Right renal cortex interstitium (tissue), 3 donors: ENCODE measurements at places on chromosomes 7 and 10.

DNA sequence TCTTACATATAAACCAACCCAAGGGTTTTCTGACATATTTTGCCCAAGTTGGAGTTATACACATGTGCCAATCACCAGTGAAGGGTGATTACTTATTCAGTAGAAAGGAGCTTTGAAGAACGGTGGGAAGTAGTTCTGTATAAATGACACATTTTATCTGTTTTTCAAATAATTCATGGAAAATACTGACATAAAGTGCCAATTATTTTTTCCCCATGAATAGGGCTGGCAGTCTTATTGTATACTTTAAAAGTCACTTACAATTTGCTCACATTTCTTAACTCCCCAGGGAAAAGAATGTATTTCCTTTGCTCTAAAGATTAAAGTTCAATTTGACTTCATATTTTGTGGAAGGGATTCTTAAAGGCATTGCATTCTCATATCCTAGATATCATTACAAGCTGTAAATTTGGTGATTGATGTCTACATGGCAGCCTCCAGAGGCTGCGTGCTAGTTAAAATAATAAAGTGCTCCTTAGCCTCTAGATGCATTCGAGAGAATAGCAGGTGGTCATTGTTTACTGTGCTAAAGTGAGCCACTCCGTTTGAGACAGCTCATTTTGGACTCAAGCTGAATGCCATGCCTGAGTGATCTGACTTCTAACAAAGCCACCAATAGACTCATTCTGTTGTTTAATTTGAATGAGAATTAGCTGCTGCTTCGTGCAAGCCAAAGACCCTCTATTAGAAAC, 148.8 kb upstream of the NRP1 start:
- no peak for DNase-seq

- no peak for DNase-seq
Measured at GRCh38 chr7:84801396-84801795, 385.5 kb downstream of the SEMA3D start.

DNA sequence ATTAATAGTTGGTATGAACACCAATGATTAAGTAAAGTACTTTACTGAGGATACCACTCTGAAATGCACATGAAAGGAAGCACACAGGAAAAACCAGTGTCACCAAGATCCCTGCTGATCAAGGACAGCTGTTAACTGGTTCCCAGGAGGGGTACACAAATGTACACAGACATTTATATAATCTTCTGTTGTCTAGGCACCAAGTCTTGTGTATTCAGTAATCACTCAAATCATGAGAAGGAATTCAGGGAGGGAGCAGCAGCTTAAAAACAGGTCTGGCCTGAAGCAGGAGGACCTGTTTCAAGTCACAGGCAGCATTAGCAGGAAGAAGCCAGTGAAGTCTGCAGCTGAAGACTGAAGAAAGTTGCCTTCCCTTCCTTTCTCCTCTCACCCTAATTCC, 18.7 kb downstream of the MPP7 start:
- no peak for DNase-seq

- no peak for DNase-seq
Measured at GRCh38 chr10:84548869-84549268, 220.5 kb downstream of the CCSER2 start.

GRCh38 chr10:114624951-114625780, 32.9 kb downstream of the ABLIM1 start:
- no peak for DNase-seq

DNA sequence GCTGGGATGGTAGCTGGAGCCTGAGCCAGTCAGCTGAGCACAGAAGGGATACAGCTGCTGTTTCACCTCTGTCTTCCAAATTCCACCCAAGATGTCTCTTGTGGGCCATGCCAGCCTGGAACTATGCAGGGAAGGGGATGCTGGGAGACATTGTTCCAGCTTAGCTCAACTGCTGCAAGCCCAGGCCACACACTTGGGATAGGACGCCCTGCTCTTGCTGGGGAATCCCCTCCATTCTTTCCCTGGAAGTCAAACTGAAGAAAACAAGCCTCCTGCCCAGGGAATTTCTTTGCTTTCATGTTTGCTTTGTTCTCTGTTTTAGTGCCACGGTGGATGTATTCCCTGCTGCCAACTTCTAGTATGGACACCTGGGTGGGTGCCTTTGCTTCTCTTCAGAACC, 55.2 kb upstream of the CDK13 start:
- no peak for DNase-seq

DNA sequence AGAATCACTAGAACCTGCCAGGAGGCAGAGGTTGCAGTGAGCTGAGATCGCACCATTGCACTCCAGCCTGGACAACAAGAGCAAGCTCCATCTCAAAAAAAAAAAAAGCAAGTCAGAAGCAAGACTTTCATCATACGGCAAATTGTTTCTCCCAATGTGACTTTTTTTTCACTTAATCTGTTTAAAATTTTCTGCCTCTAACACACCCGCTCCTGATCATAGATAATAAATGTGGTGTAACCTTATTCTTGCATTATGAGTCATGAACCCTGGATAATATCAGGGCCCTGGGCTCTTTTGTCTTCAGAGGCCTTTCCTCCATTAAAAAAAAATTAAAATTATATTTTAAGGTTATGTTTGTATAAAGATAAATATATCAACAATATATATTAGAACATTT, 111.4 kb upstream of the JCAD start:
- no peak for DNase-seq

DNA sequence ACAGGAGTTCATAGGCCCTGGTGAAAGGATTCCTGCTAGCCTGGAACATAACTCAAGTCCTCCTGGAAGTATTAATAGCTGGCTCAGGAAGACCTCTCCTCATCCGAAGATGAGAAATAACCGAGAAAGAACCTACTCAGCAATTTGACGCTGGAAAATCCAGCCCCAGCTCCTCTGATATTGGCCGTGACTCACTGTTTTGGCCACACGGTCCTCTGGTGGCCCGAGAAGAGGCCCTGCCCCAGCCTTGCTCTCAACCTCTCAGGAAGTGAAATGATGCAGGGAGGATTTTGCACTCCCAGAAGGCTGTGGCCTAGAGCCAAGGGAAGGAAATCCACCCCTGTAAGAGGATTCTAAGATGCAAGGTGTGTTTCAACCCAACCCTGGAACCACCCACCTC, 121.6 kb downstream of the MTPAP start:
- no peak for DNase-seq

GRCh38 chr10:66180581-66181318, 745.1 kb upstream of the LRRTM3 start:
- DNase-seq = peak; percentile 38

GRCh38 chr10:63633677-63634487, 112.7 kb downstream of the REEP3 start:
- no peak for DNase-seq

DNA sequence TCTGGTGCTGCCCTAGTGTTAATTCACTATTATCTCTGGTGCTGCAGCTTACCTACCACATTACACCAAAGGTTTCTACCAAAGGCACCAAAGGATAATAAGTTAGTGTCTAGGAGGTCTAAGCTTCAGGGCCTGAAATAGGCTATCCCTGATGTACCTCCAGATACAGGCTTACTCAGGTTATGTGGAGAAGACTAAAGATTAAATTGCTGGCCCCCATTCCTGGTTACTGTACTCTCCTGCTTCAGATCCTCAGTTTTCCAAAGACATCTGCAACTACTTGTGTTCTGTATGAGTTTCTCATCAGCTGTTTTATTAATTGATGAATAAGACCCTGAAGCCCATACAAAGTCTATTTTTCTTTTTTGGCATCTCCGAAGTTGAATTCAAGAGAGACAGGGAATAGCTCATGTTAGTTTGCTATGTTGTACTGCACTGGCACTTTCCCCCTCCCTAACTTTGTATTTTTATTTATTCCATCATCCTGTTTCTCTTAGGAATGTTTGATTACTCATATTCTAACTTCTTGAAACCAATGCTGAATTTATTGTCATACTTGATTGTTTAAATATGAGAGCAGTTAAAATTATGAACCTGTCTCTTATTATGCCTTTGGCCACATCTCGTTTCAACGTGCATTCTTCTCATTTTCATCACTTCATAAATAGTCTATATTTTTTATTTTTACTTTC, 85.9 kb downstream of the PON1 start:
- DNase-seq = no peak

GRCh38 chr7:40644454-40645188, 509.8 kb downstream of the SUGCT start:
- DNase-seq = no peak

DNA sequence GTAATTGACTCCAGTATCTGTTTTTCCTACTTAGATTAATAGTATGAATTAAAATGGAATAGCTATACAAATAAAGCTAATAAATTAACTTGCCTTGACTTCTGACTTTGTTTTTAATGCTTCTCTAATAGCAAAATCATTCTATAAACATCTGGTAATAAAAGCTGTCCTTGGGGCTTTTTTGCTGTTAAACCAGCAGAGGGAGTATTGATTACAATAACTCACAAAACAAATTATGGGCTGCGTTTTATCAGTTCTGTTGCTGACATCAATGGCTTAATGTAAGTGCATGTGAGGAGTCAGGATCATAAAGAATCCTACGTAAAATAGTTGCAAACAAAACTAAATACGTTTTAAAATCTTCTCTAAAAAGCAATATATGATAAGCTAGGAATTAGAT, 667.8 kb downstream of the PCDH15 start:
- DNase-seq = no peak

DNA sequence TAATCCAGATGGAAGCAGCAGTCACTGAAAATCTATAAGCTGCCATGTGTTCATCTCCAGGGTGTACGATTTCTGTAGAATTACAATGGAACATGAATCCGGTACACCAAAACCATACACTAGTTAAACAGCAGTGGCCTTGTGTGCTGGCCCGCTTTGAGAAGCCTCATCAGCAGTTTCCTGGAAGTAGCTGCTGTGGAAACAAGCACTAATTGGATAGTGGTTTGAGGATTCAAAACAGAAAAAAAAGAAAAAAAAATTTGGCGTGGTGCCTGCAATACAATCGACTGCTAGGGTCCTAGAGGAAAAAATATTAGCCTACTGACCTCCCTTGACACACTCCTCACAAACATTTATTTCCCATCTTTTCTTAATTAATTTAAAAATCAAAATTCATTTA, 545.9 kb downstream of the SORCS1 start:
- DNase-seq = no peak

DNA sequence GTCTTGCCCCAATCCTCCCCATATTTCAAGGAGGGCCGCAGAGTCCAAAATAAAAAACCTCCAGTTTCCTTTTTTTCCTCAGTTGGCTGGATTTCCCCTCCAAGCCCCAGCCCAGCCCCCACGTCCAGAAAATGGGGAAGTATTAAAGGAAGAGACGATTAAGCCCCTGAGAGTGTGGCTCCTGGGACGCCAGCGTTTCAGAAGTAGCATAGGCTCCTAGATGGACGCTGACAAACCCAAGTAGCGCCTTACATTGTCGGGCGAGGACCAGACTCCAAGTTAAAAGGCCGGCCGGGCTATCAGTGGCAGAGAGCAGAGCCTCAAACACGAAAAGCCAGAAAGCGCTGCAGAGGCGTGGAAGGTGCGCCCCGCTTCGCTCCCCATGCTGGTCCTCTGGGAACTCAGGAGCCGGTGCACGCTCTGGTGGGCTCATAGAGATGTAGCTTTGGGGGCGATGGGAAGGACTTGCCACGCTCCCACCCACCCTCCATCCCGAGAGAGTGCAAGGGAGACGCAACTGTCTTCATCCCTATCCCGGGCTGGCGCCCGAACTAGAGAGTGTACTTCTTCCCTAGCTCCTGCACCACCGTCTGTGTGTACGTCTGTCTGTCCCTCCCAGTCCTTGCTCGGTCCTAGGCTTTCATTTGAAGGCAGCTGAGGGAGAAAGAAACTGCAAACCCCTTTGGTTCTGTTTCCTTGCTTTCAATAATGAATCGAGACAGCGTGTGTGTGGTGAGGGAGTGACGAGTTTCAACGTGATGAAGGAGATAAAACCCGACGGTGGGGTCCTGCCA, 6.3 kb upstream of the EMX2 start:
- no peak for DNase-seq

GRCh38 chr10:52071814-52072213, 242.3 kb upstream of the DKK1 start:
- no peak for DNase-seq

- no peak for DNase-seq
Measured at GRCh38 chr10:20630092-20630643, 266.9 kb downstream of the NEBL start.

DNA sequence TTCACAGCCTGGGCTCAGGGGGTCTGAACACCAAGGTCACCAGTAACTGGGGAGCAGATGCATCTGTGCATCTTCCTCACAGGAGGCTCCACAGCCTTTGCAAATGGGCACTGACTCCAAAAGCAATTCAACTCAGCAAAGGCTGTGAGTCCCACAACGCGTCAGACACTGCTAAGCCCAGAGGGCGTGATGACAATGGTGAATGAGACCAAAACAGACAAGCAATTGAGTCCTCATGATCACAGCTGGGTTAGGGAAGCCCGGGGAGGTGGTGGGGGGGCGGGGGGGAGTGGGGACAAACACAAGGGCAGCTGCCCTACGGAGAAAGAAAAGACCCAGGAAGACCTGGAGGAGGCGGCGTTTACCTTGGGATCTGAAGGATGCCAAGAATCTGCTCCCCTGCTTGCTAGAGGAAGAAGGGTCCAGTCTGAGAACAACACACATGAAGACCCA, 61.6 kb upstream of the RNF32 start:
- no peak for DNase-seq

- no peak for DNase-seq
Measured at GRCh38 chr10:96814264-96814663, 17.8 kb upstream of the LCOR start.

DNA sequence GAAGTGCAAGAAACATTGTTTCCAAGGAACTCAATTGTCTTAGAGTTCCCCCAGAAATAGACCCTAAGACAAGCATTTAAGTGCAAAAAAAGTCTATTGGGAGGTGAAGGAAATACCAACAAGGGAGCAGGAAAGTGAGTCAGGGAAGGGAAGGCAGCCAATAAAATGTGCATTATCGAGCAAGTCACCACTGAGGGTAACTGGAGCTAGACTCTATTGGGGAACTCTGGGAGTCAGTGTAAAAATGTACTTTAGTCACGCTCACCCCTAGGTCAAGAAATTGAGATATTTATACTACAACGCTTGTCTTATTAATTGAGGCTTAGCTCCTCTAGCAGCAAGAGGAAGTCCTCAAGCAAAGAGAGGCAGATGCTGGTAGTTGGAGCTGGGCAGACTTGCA, 137.7 kb downstream of the RTKN2 start:
- no peak for DNase-seq

DNA sequence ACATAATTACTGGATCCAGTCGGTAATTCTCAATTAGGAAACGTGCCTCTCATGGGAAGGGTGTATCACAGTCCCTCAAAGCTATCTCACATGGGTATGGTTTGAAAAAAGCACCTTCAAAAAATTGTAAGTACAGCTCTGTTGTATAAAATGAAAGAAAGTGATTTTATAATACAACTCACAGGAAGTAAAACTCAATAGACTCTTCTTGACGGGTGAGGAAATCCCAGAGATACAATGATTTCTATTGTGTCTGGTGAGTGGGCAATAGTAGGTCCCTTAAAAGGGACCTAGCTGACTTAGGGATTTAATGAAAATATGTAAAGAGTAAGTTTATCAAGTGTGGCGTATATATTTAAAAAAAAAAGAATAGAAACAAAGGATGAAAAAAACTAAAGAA, 27.0 kb downstream of the TASOR2 start:
- DNase-seq = no peak

DNA sequence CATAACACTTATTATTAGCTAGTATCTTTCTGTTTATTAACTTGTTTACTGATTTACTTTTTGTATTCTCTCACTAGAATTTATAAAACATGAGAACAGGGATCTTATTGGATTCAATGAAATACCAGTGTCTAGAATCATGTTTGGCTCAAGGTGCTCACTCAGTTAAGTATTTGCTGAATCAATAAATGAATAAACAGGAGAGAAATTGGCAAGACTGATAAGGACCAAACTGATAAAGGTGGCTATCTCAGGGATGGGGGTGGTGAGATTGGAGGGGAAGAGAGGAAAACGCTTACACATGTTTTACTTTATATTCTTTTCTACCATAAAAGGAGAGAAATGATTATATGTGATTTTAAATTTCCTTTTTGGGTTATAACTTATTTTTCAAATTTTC, 43.3 kb upstream of the CCDC6 start:
- DNase-seq = no peak
